ENCODE measurements at places on chromosomes 1 and 21. TPM values are rescaled to one million over a fixed set of nuclear protein-coding genes. Genes with fewer than 3 reads are reported as not detected.

Gene RGS5
- total RNA-seq = 30.1 TPM

Gene OR2C3
- not detected for total RNA-seq

Gene SPRR2E
- not detected for total RNA-seq

Gene EPHB2
- 8.3 TPM for total RNA-seq

Gene NBPF6
- not detected for total RNA-seq

Gene TMOD4
- 1.6 TPM for total RNA-seq

Gene DCDC2B
- total RNA-seq = not detected

Gene BNIPL
- total RNA-seq = 1.2 TPM

DNA sequence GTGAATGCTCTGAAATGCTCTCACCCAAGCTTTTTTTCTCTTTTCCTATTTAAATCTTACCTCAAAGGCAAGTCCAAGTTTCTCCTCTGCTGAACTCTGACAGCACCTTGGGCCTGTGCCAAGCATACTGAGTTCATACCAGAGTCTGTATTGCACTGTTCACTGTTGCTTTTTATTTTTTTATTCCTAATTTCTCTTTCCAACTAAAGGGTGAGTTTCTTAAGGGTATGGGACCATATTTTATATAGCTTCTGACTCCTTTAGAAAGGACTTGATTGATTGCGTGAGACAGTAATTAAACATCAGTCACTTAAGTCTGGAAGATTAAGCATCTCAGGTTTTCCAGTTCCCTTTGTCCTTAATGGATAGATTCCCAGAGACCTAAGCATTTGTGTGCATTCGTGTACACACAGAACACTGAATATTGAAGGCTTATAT lies 69.9 kb downstream of the CACHD1 start:
- no peak for DNase-seq

DNA sequence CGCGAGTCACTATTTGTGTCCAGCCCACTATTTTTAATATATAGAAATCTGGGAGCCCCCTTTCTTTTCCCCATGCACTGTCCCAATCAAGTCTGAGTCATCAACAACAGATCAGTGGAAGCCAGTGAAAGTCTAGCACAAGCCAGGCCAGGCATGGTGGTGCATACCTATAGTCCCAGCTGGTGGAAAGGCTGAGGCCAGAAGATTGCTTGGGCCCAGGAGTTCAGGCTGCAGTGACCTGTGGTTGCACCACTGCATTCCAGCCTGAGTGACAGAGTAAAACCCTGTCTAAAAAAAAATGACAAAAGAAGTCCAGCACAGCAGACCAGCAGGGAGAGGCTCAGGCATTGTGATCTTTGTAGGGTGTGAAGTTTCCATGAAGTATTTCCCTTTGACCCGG lies 9.0 kb upstream of the RPL5 start:
- no peak for DNase-seq

DNA sequence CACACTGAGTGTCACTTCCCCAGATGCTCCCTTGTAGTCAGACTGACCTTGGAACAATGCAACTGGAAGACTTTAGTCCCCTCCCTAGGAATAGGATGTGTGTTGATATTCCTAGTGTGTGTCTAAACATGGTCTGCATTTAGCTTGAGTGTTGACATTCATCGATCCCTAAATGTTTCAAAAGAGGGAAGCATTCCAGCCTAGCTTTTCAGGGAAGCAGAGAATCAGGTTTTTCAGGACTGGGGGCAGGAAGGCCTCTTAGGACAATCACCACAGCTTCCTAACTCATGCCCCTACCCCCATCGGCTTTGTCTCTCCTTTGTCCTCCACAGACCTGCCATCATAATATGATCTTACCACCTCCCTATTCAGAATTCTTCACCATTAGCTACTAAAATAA lies 43.4 kb downstream of the NMNAT2 start:
- DNase-seq = no peak

DNA sequence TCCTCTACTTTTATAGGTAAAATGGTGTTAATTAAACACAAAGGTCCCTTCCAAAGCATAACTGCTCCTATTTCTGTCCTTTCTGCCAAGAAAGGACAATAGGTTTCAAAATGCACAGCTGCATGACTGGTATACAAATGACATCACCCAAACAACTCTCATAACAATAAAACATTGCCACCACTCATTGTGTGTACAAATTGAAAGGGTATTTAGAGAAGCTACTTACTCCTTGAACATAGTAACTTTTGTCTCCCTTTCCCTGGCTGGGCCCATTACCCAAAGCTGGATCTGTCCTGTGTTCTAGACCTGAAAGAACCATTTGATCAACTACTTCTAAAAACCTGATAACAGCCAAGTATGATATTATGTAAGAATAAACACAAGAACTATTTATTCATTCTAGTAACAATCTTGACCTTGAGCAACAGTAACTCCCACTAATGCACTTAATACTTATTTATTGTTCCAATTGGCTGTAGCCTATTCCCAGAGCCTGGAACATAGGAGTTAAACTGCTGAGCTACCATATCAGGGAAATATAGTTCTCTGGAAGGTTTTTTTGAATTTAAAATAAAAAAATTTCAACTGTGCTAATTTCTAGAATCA lies 38.2 kb downstream of the TTLL7 start:
- no peak for DNase-seq

DNA sequence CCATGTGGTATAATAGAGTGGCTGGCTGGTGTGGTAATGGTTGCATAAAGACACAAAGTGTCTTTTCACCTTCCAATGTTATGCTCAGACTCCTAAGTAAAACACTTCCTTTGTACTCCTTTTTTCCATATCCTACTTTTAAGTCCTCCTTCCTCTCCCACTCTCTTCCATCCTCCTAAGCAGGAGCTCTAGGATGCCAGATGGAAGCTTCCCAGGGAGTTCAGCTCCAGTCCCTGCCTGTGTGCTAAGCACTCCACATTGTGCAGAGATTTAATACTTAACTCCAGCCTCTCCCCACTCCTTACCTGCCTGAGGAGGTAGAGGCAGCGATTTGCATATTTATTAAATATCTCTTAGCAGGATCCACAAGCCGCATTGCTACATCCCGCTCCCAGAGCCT lies 60.5 kb upstream of the IGSF21 start:
- DNase-seq = no peak

- no peak for DNase-seq
These were observed 14.3 kb downstream of the LEPR start for GRCh38 chr1:65434760-65435159.

- DNase-seq = no peak
These were observed 55.8 kb upstream of the DNAH14 start for GRCh38 chr1:224873434-224874369.

GRCh38 chr1:218482683-218483082 lies 137.5 kb downstream of the TGFB2 start:
- DNase-seq = no peak

DNA sequence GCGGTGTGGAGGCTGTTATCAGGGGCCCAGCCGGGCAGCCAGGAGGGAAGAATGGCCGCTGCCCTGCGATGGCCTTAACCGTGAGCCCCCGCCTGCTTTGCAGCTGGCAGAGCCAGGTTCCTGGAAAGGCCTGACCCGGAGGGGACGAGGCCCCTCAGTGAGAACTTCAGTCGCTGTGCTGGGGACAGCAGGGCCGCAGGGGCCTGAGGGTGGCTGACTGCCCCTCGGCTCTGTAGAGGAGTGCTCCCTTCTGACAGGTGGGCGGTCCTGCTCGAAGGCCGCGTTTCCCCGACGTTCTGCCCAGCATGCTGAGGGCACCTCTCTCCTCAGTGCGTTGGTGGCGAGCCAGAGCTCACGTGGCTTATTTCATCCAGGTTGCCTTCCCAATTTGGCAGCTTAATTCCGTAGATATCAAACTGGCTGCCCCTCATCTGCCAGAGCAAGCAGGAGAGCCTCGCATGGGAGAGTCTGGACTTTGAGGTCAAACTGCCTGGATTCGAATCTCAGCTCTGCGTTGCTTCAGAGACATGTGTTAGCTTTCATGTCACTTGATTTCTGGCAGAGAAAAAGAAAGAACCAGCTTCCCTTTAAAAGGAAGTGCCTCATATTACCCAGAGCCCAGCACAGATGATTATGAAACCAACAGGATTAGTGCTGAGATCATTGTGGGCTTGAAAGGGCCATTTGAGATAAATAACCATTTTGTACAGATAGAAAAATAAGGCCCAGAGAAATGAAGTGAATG lies 239.8 kb downstream of the SDCCAG8 start:
- no peak for DNase-seq

- no peak for DNase-seq
These were observed 104.1 kb downstream of the SIK1 start for GRCh38 chr21:43322805-43323204.

- no peak for DNase-seq
These were observed 28.6 kb downstream of the TFB2M start for GRCh38 chr1:246537441-246537840.

GRCh38 chr21:42118901-42119300 lies 47.8 kb downstream of the UMODL1 start:
- no peak for DNase-seq

- no peak for DNase-seq
These were observed 5.5 kb downstream of the EPHA10 start for GRCh38 chr1:37759451-37759850.

- no peak for DNase-seq
These were observed 238.4 kb downstream of the NPHP4 start for GRCh38 chr1:5753549-5754421.

- no peak for DNase-seq
These were observed 137.2 kb downstream of the OMA1 start for GRCh38 chr1:58409336-58409735.

GRCh38 chr1:9225411-9225785 lies 9.2 kb upstream of the H6PD start:
- DNase-seq = no peak

GRCh38 chr1:112633628-112634027 lies 14.0 kb downstream of the CAPZA1 start:
- no peak for DNase-seq

- DNase-seq = no peak
These were observed 33.3 kb downstream of the MATN1 start for GRCh38 chr1:30689901-30690645.

Measured in H9 (cell line).